ENCODE measurements at places on chromosomes 4 and X.

- DNase-seq, result no peak
These were observed 31.2 kb upstream of the RAB40A start for GRCh38 chrX:103550415-103551051.

DNA sequence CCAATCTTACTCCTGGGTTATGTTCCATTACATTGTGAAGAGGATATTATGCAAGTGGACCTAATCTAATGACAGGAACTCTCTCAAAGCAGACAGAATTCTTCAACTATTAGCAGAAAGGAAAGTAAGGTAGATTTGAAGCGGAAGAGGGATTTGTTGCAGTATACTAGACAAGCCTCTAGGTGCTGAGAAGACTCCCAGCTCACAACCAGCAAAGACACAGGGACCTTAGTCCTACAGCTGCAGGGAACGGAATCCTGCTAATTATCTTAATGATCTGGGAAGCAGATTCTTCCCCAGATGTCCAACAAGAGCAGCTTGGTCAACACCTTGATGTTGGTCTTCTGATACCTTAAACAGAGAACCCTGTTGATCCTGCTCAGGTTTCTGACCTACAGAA, 73.6 kb downstream of the STK32B start:
- no peak for DNase-seq

DNA sequence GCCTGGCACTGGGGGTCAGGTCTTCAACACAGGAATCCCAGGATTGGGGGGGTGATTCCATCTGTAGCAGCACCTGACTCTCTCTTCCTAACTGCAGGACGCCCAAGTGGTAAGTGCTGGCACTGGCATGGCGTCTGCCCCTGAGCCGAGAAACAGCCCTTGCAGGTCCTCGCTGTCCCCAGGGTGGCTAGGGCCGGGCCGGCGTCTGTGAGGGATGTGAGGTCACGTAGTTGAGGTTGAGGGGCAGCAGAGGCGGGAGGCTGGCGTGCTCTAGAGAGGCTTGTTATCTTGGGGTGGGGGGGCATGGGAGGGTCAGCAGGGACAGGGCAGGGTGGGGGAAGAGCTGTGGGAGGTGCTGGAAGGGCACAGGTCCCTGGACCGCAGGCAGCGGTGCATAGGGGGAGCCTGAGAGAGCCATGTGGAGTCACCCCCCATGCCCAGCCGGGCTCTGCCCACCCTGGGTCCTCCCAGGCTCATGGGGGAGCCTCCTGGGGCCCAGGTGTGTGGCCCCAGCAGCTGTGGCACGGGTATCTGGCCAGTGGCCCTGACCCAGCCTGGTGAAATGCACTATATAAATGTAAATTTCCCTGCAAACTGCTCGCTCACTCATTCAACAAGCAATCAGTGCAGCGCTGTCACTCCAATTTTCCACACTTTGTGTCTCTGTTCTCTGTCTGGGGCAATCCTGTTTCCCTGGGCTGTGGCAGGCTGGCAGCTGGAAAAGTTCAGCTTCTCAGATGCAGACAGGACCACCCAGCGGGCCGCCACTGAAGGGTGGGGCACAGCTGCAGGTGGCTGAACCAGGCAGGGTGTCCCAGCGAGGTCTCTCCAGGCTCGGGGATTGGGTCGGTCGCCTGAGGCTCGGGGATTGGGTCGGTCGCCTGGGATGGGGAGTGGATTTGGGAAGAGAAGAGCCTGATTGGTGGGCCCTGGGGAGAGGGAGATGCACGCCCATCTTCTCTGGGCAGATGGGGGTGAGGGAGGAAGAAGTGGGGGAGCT, 102.2 kb upstream of the NKX1-1 start:
- DNase-seq, result no peak

DNA sequence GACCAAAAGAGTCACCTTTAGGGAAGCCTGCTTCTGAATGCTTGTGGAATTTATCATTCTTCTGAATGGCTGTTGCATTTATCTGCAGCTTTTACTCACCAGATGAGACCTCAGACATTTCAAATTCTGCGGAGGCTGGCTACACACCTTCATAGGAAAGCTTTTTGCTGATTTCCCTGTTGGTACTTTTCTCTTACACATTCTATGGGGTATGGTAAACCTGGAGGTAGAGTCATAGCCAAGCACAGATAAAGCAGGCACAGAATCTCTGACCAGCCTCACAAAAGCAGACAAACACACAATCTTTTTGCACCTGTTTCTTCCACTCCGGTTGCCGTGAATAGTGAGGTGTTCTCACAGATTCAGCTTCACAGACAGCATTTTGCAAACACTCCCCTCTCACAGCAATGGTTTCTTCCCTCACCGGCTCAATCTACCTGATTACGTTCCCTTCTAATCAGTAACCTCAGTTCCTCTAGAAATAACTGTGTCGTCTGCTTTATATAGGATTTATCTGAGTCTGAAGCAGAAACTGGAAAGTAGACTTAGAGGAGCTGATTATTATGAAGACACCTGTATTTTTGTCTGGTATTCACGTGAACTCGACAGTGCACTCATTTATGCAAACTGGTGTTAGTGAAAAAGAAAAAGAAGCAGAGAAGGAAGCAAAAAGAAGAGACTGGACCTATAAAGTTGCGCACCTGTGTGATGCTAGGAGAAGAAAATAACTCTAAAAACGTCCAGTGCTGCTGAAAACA, 83.1 kb downstream of the DMD start:
- DNase-seq, result no peak

- DNase-seq, result no peak
These were observed 34.0 kb downstream of the UTP14A start for GRCh38 chrX:129939986-129940385.

GRCh38 chr4:73725510-73725909, 14.9 kb upstream of the CXCL8 start:
- DNase-seq, result no peak

GRCh38 chr4:55729351-55730279, 90.0 kb upstream of the EXOC1L start:
- no peak for DNase-seq

DNA sequence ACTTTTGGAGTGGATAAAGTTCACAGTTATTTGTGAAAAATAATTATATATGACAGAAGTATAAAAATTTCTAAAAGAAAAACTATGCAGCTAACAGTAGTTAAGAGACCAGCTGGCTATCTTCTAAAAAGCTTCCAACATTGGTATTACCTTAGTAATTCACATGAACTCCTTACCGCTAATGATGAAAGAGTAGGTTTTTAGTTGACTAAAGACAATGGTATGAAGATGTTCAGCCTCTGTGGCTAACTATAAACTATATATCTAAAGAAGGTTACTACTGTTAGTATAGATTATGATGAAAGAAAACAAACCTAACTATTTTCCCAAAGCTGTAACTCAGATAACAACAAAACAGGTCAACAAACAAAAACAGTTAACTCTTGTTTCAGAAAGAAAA, 10.4 kb downstream of the CCNI start:
- no peak for DNase-seq

DNA sequence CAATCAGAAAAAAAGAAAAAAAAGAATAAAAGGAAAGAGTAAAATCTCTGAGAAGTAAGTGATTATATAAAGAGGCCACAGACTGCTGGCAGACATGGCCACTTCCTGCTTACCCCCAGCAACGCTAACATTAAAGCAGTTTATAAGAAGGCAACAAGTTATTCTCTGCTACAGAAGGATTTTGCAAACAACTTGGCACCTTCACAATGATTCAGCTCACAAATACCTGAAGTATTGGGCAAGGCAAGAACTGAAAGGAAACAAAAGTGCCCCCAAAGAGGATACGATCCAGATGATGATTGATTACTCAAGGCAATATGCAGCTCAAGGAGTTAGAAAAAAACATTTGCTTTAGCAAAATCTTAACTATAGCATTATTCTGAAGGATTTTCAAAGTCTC, 718.8 kb downstream of the KLHL13 start:
- no peak for DNase-seq

DNA sequence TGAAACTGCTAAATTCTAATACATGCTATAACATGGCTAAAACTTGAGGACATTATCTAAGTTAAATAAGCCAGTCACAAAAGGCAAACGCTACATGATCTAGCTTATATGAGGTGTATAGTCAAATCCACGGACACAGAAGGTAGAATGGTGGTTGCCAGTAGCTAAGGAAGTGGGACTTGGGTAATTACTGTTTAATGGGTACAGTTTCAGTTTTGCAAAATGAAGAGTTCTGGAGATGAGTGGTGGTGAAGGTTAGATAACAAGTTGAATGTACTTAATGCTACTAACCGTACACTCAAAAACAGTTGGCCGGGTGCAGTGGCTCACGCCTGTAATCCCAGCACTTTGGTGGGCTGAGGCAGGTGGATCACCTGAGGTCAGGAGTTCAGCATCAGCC, 644.5 kb upstream of the DIPK2B start:
- no peak for DNase-seq

DNA sequence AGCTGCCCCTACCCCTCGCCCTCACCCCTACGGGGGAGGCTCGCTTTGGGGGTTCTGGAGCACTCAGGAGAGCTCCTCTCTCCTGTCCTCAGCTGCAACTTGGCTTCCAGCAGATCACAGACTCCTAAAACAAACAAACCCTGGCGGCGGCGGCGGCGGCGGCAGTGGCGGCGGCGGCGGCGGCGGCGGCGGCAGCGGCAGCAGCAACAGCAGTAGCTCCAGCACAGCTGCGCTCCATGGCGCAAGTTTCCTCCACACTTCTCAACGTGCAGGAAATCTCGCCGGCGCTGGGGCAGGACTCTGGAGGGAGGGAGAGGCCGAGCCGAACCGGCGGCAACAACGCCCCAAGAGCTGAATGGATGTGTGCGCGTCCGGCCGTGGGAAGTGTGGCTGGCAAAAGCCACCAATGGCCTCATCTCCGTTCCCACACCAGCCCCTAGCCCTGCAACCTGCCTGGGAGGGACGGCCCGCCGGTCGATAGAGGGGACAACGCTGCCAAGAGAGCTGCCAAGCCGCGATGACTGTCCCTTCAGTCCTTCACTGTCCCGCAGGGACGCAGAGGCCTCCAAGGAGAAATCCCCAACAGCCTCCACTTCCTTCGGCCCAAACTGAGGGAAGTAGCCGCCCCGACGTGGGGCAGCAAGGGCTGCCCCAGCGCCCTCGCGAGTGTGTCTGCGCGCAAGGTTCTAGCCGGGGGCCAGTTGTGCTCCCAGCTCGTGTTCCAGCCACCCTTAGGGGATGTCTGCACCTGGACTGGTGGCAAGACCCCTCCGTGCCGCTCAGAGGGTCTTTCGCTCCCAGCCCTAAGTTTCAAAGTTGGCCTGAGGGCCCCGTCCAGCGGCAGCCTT, 775 bp downstream of the SHROOM4 start:
- DNase-seq, result no peak

GRCh38 chr4:144181391-144181790, 40.9 kb upstream of the GYPA start:
- DNase-seq, result no peak
